ENCODE measurements at places on chromosomes 4 and X. TPM values are rescaled to one million over a fixed set of nuclear protein-coding genes. Genes with fewer than 3 reads are reported as not detected.

Gene ATP8A1
- 23.7 TPM for total RNA-seq

Gene SPATA4
- total RNA-seq = not detected

Gene AMBN
- total RNA-seq = not detected

GRCh38 chrX:20517565-20517964 lies 250.9 kb upstream of the RPS6KA3 start:
- DNase-seq = no peak
- H3K4me3 ChIP-seq = no peak overlapping the region
- H3K36me3 ChIP-seq = no peaks in the 10 kb centered on the region
- no peaks in the 10 kb centered on the region for H3K4me1 ChIP-seq
- H3K27ac ChIP-seq = no peak overlapping the region

- no peak overlapping the region for H3K27ac ChIP-seq
- no peaks in the 10 kb centered on the region for H3K4me1 ChIP-seq
- no peaks in the 10 kb centered on the region for H3K36me3 ChIP-seq
- no peak overlapping the region for H3K4me3 ChIP-seq
- no peak for DNase-seq
Measured at GRCh38 chr4:176444741-176445140, 125.0 kb downstream of the SPCS3 start.

- no peaks in the 10 kb centered on the region for H3K27me3 ChIP-seq
- H3K4me1 ChIP-seq = peaks cover 5% of the 10 kb centered on the region
- H3K27ac ChIP-seq = no peak overlapping the region
- H3K36me3 ChIP-seq = no peaks in the 10 kb centered on the region
Measured at GRCh38 chr4:26978387-26979053, 117.9 kb downstream of the STIM2 start.

DNA sequence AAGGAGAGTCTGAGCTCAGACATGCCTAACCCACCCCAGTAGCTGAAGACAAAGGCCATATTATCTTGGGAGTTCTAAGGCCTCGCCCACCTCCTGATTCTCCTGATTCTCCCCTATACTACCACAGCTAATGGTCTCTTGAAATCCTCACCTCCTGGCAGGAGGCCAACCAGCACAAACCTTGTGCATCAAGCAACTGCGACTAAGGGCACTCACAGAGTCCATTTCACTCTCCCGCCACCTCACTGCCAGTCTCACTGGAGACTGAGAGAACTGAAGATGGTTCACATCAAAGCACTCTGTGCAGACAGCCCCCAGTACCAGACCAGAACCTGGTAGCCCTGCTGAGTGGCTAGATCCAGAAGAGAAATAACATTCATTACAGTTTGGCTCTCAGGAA lies 102.1 kb upstream of the KLF8 start:
- H3K4me1 ChIP-seq = no peaks in the 10 kb centered on the region
- no peak overlapping the region for H3K27ac ChIP-seq
- no peaks in the 10 kb centered on the region for H3K36me3 ChIP-seq
- no peak for DNase-seq

- no peak for DNase-seq
- no peaks in the 10 kb centered on the region for H3K36me3 ChIP-seq
- H3K27me3 ChIP-seq = no peaks in the 10 kb centered on the region
- no peaks in the 10 kb centered on the region for H3K4me1 ChIP-seq
Measured at GRCh38 chr4:6147441-6147840, 52.9 kb downstream of the JAKMIP1 start.

DNA sequence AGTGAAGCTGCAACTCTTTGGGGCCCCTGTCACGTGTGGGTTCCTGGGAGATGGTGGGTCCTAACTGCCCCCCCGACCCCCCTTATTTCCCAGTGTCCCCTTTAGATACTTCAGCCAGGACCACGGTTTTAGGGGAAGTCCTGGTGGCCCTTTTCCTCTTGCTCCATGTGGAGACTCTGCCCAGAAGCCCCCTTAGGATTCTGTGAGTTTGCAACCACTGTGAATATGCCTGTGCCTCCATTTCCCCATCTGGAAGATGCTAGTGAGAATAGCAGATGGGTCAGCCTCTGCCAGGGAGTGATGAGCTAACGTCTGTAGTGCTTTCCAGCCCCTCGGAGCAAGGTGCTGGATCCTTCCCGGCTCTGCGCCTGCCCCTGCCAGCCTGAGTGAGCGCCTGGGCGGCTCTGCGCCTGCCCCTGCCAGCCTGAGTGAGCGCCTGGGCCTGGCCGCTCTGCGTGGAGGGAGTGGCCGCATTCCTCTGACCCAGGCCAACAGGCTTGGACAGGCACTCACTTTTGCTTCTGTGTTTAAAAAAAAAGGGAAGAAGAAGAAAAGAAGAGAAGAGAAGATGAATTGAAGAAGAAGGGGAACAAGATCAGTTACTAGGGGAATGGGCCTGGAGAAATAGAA lies 6.7 kb upstream of the CITED1 start:
- H3K4me1 ChIP-seq = no peaks in the 10 kb centered on the region
- no peak overlapping the region for H3K4me3 ChIP-seq
- H3K36me3 ChIP-seq = no peaks in the 10 kb centered on the region
- H3K27ac ChIP-seq = no peak overlapping the region
- DNase-seq = no peak

- H3K27ac ChIP-seq = no peak overlapping the region
- no peaks in the 10 kb centered on the region for H3K36me3 ChIP-seq
- no peak overlapping the region for H3K4me3 ChIP-seq
- no peaks in the 10 kb centered on the region for H3K4me1 ChIP-seq
Measured at GRCh38 chr4:111028795-111029194, 405.9 kb upstream of the PITX2 start.
